NCI-H446 treated with DMSO at 0.1 percent for 48 hours (cell line): ENCODE measurements at places on chromosomes 16 and 17.

GRCh38 chr17:5468075-5468473, 708 bp downstream of the DHX33 start:
- DNase-seq: no peak

GRCh38 chr16:47927330-47927729, 228.5 kb downstream of the ABCC12 start:
- DNase-seq: no peak

- DNase-seq: no peak
These were observed 166.8 kb upstream of the TBX2 start for GRCh38 chr17:61232871-61233270.

DNA sequence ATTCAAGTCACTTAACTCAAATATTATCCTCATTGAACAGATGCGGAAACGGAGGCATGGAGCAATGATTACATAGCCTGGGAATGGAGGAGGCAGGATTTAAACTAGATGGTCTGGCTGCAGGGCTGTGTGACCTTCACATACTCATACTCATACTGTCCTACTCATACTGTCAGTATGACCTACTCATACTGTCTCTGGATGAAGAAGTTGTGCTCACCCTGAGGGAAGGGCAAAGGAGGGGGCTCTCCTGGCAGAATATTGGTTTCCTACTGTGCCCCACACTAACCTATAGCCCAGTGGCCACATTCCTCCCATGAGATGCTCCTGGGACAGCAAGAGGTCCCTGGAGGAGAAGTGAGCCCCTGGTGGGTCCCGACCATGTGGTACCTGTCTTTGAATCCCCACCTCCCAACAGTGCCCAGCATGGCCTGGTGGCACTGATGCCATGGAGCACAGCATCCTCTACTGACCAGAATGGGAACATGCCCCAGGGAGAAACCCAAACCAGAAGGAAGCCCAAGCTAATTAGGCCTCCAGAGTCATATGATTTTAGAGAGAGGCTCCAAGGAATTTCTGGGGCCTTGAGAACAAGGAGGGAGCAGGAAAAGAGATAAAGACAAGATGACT, 197.3 kb upstream of the SDK2 start:
- peak; percentile 23 for DNase-seq

GRCh38 chr17:74116087-74116717, 87.3 kb upstream of the RPL38 start:
- DNase-seq: no peak

DNA sequence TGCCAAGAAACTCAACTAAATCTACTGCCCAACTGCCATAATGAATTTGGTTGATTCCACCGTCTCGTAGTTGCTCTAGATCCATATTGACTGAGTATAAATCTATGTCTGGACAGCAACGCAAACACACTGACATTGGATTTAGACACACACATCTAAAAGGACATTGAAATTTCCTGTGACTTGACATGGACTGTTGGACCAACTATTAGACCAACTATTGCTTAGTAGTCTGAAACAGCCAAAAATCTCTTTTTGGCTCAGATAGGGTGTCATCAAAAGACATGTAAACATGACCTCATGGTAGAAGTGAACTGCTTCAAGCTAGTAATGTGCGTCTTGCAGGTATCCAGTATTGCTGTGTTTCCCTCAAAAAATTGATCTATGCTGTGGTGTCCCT, 31.3 kb downstream of the KIAA0513 start:
- no peak for DNase-seq

- no peak for DNase-seq
These were observed 2.9 kb upstream of the RAB40C start for GRCh38 chr16:586645-587590.

- no peak for DNase-seq
These were observed 393 bp upstream of the PSMB10 start for GRCh38 chr16:67936880-67937605.

- no peak for DNase-seq
These were observed 348.9 kb downstream of the TMEM114 start for GRCh38 chr16:8241408-8241807.

- DNase-seq: no peak
These were observed 1.8 kb upstream of the WIPI1 start for GRCh38 chr17:68459037-68459639.

- no peak for DNase-seq
These were observed 1.2 kb upstream of the NFATC3 start for GRCh38 chr16:68083861-68084503.

DNA sequence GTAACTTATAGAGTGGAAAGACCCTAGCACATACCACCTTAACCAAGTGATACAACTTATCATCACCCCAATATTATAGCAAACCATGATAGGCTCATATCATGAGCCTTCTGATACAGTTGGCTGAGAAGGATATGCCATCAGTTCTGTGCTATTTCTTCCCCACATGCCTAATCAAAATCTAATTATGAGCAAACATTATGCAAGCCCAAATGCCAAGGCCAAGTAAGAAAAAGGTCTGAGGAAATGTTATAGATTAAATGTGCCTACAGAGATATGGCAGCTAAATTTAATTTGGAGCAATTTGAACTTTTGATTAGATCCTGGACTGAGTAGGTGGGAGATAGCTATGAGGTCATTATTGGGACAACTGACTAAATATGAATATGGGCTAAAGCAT, 225.9 kb upstream of the PMFBP1 start:
- DNase-seq: no peak

DNA sequence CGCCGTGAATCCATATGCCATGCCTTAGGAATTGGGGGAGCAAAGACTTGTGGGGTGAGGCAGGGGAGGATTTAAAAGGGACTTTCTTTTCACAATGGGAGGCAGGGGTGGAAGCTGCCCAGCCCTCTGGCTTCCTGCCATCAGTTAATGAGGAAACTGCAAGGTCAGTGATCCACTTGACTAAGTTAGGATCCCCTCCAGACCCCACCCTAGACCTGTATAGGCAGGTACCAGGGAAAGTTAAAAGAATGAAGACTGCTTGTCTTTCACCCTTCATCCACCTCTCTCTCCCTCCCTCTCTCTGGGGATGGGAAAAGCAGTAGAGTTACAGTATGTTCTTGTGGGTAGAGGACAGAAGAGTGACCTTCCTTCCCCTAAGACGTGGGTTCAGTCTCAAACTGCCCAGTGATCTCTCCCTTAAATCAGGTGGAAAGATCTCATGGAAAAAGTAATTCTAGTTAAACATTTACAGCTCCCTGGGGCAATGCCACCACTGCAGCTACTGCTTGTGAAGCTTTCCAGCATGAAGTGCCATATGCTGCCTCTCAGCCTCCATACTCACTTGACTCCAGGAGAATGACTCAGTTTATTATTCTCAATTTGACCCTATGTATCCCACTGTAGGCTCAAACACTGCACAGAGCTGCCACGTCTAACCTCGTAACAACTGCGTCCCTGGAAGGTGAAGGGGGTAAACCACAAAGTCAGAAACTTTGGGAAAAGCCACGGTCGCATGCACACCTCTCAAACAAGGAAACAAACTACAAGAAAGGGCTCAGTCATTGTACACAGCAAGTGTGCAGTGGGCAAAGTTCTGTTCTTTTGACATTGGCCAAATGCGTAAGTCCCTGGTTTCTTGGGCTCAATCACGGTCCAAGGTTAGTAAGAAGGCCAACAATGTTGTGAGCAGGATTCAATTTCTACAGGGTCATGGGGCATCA, 1.2 kb downstream of the COA3 start:
- no peak for DNase-seq

DNA sequence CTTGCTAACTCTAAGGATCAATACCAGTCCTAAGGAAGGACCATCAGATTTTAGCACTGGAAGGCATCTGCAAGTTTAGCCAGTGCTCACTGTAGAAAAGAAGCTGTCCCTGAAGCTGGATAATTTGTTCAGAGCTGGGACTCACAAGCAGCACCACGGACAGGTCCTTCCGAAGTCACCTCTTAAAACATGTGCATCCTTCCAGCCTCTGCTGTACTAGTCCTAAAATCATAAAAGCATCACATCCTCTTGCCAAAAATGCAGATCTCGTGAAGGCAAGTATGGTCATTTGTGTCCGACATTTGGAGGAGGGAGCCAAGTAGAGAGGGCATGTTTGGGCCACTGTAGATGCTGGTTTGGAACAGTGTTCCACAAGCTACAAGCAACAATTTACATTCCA, 506.9 kb downstream of the RBFOX1 start:
- DNase-seq: no peak

- DNase-seq: no peak
These were observed 348.7 kb upstream of the TNRC6C start for GRCh38 chr17:77609553-77610517.

DNA sequence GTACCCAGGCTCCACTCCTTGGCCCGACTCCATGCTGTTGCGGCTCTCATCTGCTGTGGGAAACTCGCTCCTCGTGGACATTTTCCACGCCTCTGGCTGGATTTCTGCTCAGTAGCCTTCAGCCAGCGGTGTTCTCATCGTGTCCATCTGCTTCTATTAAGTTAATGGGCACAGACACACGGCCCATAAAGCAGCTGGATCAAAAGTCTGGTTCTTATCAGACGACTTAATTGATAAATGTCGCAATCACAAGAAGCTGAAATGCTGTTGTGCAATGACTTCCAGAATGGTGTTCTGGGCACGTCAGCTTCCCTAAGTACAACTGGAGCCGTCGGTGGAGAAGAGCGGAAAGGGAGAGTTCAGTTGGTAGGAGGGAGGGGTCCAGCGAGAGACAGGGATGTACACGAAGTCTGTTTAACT, 211.7 kb upstream of the CHMP6 start:
- no peak for DNase-seq
